LoVo (cell line): ENCODE measurements at places on chromosomes 3 and 15.

GRCh38 chr3:80754969-80755368 lies 987.2 kb upstream of the ROBO1 start:
- no peak for DNase-seq

- peak; percentile 15 for DNase-seq
Measured at GRCh38 chr3:118863731-118864322, 170.8 kb downstream of the IGSF11 start.

DNA sequence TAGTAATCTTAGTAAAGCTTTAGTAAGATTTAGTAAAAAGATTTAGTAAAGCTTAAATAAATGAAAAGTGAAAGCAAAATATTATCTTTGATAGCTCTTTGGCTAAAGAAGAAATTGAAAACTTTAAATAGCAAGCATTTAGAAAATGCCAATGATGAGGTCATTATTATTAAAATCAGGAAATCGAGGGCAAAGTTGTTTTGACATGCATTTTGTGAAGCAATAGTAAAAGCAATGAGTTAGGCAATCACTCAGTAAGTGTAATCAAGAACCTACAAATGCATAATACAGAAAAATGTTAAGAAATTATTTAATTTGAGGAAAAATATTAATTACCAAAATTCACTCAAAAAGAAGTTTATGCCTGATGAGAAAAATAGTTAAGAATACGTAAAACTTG lies 280.3 kb upstream of the MME start:
- DNase-seq, result no peak

DNA sequence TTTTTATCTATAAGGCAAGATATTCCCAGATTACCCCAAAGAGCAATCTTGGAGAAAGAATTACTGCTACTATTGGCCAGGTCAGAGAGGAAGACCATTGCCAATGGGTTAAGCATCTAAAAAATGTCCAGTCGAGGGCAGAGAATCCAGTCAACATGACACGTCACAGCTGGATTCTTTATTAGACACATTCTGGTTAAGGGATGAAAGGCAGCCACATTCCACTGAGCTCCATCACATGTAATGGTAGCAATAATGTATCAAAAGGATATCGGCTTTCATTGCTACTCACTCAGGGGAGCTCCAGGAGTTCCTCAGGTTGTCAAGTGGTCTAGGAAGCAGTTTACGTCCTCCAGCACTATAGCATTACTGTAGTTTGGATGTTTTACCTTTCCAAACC lies 421.1 kb downstream of the PLOD2 start:
- no peak for DNase-seq

- DNase-seq, result no peak
Measured at GRCh38 chr3:140166861-140167599, 232.0 kb downstream of the CLSTN2 start.

DNA sequence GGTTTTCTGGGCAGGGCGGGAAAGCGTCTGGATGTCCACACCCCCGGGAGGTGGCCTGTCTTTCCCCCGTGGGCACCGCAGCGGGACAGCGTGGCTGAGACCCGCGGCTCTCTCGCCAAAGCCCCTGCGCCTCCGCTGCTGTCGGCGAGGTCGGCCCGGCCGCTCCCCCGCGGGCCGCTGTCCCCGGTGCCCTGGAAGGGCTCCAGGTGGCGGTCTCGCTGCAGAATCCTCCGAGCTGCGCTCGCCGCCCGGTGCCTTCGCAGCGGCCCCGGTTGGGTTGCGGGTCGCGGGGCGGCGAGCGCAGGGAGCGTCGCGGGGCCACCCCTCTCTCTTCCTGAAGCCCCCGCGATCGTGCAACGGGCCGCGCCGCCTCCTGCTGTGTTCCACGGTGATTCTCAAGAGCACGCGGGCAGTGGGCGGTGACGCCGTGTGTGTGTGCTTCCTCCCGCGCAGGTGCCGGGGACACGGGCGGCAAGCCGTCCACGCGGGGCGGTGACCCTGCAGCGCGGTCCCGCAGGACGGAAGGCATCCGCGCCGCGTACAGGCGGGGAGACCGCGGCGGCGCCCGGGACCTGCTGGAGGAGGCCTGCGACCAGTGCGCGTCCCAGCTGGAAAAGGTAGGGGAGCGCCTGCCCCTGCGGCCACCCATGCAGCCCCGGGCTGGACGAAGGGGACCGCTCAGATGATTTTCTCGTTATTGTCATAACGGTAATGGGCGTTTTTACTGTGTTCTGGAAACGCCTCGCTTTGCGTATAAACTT lies 54.4 kb downstream of the LRRK1 start:
- no peak for DNase-seq

DNA sequence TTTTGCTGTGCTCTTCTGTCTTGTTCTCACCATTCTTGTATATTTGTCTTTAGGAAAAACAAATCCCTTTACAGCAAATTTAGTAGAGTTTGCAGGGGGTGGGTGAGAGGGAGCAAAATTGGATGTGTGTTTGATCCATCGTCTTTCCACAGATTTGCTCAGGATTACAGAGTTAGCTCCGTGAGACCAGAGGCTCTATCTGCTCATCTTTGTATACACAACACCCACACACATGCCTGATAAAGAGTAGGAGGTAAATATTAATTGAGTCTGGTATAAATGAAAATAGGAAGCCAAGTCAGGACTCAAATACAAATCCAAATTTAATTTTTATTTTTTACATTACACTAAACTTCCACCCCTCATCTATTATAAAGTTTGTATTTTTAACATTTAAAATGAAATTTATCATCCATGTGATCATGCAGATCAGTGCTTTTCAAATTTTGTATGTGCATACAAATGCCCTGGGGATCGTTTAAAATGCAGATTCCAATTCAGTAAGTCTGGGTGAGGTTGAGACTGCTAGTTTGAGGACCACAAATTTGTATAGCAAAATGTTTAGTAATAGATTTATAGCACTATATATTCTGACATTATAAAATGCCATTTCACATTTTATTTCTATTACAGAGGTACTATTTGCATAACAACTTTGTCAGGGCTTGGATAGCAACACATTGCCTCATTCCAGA lies 326.7 kb downstream of the LSAMP start:
- no peak for DNase-seq

GRCh38 chr3:42013691-42014457 lies 52.0 kb upstream of the ULK4 start:
- DNase-seq, result no peak

GRCh38 chr3:71247221-71247957 lies 336.1 kb downstream of the FOXP1 start:
- no peak for DNase-seq

DNA sequence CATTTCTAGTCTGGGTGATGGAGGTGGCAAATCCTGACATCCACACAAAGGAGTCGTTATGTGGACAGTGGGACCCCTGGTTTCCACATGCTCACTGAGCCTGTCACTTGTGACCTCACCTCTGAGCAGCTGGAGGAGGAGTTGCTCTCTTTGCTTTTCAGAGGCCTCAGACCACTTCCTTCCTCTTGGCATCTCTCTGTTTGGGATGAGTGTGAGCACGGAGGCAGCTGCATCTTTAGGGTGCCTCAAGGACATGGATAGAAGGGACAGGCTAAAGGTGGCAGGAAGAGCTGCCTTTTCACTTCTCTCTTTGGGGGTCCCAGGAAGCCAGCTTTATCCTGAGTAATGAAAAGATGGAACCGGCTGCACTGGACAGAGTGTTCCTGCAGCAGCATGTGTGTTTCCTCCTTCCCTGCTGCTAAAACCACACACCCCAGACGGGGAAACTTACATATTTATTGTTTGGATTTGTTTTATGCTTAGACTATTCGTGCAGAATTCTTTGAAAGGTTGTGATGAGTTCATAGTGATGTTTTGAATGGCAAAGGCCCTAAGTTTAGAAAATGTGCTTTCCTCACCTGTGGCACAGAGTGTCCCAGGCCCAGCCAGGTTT lies 31.8 kb downstream of the GPR171 start:
- no peak for DNase-seq

DNA sequence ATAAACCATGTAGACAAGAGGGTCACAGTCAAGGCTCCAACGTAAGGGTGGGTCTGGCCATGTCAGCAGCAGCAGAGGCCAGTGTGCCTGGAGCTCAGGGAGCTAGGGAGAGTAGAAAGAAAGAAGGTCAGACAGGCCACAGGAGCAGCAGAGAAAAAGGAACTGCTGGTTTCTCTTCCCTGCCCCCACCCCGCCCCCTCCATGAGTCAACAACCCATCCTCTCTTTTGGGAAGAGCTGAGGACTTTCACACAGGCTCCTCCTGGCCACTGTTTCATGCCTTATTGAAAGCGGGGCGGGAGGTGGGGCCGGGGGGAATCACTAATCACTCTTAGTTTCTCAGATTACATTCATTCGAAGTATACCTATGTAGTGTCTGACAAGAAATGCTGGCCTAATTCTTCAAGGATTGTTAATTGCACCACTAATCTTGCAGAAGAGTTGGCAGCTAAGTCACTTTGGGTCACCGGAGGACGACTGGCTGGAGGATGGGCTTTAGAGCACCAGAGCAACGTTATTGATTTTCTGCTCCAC lies 9.1 kb upstream of the SCG3 start:
- no peak for DNase-seq

- no peak for DNase-seq
Measured at GRCh38 chr3:52064561-52064960, 8.2 kb upstream of the DUSP7 start.

- no peak for DNase-seq
Measured at GRCh38 chr3:62249855-62250543, 123.4 kb downstream of the FEZF2 start.

DNA sequence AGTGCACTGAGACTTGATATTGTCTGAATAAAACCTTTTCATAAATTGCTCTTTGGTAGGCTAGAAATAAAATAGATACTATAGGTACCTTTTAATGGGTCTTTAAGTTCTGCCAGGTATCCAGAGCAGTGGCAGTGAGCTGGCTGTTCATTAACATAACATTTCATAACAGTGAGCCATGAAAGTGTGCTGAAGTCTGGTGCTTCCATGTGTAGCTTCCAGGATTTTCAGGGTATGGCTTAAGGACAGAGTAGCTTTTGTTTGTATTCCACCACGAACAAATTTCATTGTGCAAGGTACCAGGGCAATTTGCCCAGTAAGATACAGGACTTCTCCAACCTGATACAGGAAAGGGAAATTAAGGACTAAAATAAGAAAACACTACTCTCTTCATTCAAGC lies 124.7 kb upstream of the NANOGP8 start:
- no peak for DNase-seq

DNA sequence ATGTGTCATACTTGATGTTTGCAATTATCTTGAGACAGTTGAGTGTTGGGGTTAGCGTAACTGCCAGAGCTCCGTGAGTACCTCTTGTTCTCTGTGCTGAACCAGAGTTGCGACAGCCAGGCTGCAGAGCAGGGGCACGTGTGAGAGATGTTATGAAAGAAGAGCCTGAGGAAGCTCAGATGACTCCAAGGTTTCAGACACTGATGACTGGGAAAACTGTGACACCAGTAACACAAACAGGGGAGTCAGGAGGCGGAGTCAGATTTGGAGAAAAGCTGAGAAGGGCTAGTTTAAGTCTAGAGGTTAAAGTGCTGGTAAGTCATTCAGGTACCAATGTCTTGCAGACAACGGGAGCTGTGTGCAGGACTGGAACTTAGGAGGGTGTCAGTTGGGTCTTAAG lies 45.0 kb downstream of the BLM start:
- DNase-seq, result no peak

- no peak for DNase-seq
Measured at GRCh38 chr3:12507591-12508281, 23.5 kb downstream of the TSEN2 start.

DNA sequence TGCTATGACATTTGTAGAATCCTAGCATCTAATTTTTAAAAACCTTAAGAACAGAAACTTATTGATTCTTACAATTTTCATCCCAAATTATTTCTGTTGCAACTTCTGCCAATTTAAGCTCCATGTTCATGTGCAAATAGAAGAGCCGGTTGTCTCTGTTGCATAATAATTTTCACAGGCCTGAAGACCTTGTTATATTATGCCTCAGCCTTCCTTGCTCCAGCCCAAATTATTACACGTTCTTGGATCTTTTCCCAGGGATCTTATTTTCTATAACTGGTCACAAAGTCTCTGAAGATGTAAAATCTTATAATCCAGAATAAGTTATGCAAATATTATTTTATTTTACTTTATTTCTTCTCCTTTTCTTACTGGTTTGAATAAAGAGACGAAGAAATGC lies 210.7 kb upstream of the DPH6 start:
- DNase-seq, result no peak

DNA sequence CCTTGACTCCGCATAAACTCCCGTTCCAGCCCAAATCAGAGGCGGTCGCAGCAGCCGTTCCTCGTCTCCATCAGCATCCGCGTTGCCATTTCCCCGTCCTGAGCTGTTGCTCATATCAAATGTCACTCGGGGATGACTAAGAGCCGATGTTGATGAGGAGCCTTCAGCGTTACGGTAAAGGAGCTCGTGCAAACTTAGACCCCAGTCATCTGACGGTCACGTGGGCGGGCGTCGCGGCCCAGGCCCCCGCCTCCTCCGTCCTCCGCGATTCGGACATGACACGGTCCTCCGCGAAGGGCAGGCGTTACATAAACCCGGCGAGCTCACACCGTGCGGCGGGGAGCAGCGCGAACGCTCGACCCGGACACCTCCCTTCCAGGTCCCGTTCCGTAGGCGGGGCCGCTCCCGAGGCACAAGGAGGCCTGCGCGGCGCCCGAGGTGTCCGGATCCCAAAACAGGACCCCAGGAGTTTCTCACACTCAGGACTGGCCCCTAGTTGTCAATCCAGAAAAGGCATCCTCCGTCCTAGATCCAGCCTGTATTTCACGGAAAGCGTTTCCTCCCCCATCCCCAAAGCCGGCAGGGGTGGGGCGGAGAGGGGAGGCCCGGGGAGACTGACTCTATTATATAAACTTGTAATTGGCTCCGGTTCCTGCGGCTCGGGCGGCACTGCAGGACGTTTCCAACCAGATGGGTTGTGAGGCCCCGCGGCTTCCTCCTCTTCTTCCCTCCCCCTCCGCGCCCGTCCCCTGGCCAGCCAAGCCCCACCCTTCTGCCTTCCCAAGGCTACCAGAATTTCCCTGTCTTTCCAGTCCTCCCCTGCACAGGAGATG lies 100.0 kb upstream of the IGF1R start:
- peak; percentile 61 for DNase-seq

DNA sequence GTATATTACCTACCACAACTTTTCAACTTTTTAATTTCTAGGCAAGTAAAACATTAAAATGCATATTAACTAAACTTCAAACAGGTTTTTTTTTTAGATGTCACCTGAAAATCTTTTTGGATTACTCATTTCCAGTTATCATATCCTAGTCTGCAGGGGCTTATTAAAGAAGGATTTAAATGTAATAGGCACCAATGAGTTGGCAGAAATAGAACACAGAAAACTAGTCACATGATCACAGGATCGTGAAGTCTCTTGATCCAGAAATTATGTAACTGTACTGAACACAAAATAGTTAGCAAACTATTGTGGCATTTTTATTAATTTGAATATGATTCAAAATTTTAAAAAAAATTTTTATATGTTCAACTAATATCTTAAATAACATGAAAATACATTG lies 654.4 kb upstream of the NAALADL2 start:
- DNase-seq, result no peak

DNA sequence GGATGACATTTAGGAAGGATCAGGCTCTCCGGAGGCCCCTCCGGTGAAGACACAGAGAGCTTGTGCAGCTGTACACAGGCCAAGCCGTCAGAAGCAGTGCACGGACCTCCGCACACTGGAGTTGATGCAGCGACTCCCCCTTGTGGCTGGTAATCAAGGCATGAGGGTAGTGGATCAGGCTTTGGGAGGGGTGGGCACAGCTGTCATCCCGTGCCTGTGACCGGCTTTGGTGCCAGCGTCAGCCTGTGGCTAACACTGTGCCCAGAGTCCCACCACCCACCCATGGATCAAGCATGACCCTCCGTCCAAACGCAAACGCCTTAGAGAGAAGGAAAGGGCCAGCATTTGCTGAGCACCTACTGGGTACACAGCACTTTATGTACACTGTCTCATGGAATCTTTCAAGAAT lies 8.2 kb upstream of the GRIP2 start:
- no peak for DNase-seq

- no peak for DNase-seq
Measured at GRCh38 chr15:25801586-25802284, 61.4 kb downstream of the ATP10A start.
